ENCODE measurements at places on chromosomes 2 and 18.

- no peak for DNase-seq
Measured at GRCh38 chr2:18749912-18750526, 160.7 kb upstream of the NT5C1B start.

DNA sequence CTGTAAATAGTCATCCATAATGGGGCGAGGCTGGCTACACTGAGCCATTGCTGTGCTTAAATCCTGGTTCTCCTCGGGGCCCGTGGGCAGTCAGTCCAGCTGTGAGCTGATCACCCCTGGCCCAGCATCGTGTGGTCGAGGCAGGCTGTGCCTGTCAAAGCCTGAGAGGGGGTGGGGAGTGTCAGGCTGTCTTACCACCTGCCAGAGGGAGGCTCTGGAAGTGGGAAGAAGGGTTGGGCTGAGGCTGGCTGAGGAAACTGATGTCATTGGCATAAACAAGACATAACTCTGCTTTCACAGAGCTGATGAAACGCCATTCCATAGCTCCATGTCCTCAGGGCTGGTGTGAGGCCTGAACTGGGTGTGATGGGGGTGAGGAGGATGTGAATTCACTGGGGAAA, 49.7 kb downstream of the KLHL29 start:
- no peak for DNase-seq

DNA sequence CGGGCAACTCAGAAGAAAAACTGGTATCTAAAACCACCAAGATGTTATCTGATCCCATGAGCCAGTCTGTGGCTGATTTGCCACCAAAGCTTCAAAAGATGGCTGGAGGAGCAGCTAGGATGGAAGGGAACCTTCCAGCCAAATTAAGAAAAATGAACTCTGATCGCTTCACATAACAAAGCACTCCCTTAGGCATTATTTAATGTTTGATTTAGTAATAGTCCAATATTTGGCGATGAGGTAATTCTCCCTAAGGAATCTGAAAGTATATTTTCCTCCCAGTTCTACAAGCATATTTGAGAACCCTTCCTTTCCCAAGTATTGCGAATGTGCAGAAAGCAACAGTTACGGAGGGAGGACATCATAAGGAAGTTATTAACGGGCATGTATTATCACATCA, 156.6 kb downstream of the KCNJ3 start:
- no peak for DNase-seq

DNA sequence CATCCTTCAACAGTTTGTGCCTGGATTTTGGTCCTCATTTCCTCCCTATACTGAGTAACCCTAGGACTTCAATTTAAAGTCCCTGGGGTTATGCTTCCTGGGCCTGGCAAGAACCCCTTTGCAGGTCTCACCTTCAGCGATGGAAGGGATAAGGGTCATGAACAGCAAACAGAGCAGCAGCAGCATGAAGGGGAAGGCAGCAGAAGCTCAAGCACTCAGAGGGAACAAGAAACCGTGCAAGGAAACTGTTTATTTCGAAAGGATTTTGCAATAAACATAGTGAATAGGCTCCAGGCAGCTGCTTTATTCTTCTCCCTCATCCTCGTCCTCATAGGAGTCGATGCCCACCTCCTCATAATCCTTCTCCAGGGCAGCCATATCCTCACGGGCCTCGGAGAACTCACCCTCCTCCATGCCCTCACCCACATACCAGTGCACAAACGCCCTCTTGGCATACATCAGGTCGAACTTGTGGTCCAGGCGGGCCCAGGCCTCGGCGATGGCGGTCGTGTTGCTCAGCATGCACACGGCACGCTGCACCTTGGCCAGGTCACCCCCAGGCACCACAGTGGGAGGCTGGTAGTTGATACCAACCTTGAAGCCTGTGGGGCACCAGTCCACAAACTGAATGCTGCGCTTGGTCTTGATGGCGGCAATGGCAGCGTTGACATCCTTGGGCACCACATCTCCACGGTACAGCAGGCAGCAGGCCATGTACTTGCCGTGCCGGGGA, 2.8 kb upstream of the TUBA4B start:
- no peak for DNase-seq

- DNase-seq = no peak
Measured at GRCh38 chr18:23506393-23506792, 3.1 kb downstream of the RMC1 start.

DNA sequence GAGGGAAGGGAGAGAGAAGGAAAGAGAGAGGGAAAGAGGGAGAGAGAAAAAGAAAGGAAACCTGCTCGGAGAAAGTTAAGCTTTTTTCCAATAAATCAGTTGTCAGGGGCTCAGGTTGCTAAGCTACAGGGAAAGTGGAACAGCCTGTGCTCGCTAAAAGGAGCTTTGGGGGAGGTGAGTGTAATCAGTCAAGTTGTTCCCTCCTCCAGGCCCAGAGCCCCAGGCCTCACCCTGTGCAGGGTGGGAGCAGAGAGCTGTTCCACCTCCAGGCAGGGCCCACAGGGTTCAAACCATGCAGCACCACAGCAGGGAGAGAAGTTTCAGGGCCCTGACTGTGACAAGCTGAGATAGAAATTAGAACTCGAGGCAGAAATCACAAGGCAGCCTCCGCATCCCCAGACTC, 56.4 kb upstream of the PPP1CB start:
- DNase-seq = no peak

GRCh38 chr2:122634920-122635319, 879.5 kb downstream of the TSN start:
- DNase-seq = no peak

- DNase-seq = no peak
Measured at GRCh38 chr2:74205596-74205995, 7.2 kb downstream of the MTHFD2 start.

DNA sequence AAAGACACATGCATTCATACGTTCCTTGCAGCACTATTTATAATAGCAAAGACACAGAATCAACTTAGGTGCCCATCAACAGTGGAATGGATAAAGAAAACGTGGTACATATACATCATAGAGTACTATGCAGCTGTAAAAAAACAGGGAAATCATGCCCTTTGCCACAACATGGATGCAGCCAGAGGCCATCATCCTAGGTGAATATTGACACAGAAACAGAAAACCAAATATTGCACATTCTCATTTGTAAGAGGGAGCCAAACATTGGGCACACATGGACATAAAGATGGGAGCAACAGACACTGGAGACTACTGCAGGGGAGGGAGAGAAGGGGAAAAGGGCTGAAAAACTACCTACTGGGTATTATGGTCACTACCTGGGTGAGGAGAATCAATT, 73.5 kb downstream of the SESTD1 start:
- no peak for DNase-seq

DNA sequence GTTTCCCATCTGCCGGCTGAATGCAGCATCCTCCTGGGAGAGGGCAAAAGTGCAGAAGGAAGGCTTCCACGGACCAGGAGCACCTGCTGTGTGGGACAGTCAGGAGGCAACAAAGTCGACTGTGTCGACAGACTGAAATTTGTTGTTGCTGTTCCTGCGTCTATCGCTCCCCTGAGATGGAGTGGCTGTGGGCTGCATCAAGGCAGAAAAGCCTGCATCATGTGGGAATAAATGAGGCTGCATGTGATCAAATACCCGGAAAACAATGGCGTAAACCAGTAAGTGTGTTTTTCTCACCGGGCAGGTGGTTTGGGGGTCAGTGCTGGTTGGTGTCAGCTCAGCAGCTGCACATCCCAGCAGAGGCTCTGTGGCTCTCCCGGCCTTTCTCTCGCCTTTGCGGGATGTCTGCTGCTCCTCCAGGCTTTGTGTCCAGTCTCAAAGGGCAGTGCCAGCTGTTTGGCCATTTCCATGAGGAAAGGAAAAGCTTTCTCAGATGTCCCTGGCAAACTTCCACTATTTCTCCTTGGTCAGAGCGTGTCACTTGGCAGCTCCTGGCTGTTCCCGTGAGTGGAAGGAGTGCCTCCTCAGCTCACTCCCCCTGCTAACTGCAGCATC, 262.4 kb downstream of the NDUFA10 start:
- DNase-seq = no peak

DNA sequence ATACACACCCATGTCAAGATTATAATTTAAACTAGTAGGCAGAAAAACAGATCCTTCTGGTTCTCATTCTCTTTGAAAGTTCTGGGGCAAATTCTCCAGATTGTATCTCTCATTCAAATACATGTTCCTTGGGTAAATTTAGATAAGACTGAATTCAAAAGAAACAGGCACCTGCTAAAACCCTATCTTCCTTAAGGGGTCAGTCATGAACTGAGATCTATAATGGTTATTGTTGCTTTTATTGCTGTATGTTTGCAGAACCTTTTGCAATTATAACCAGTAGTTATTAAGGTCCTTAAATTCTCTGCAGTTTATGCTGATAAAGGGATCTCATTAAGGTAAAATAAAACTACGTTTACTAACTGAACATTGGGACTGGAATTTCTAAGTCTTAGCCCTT, 83.5 kb downstream of the MYO5B start:
- no peak for DNase-seq

- peak; percentile 98 for DNase-seq
Measured at GRCh38 chr2:182324665-182325064, 102.2 kb downstream of the PDE1A start.

DNA sequence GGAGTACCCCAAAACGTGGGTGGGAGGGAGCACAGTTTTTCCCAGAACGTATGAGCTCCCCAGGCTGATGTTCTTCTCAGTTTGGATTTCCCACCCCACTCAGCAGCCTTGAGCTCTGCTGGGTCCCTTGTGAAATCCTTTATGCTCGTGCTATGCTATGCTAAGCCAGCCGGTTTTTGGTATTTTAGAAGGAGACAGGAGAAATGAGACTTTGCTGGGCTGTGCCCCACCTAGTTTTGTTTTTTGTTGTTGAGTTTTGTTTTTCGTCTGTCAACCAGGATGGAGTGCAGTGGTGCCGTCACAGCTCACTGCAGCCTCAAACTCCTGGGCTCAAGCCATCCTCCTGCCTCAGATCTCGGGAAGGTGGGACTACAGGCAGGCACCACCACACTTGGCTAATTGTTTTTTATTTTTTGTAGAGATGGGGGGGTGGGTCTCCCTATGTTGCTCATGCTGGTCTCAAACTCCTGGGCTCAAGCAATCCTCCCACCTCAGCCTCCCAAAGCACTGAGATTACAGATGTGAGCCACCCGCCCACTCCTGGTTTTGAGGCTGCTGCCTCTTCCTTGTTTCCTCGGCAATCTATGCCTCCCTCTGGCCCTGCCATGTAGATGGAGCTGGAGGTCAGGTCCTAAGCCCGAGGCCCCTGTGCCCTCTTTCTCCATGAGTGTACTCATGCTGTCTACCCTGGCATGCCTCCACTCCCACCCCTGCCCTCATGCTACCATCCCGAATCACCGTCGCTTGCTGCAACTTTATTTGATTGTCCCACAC, 17.5 kb upstream of the MGAT4A start:
- DNase-seq = no peak

GRCh38 chr18:56283316-56283715, 355.1 kb downstream of the TXNL1 start:
- no peak for DNase-seq

GRCh38 chr2:11746807-11747459, 501 bp downstream of the LPIN1 start:
- DNase-seq = no peak

- no peak for DNase-seq
Measured at GRCh38 chr2:74496997-74497776, 2.2 kb downstream of the LBX2 start.

GRCh38 chr18:11925800-11926481, 17.8 kb upstream of the MPPE1 start:
- DNase-seq = no peak

- no peak for DNase-seq
Measured at GRCh38 chr18:76932026-76932819, 109.9 kb downstream of the ZNF236 start.

GRCh38 chr2:189783451-189783926, 650 bp downstream of the ORMDL1 start:
- no peak for DNase-seq

GRCh38 chr18:27143580-27144287, 41.4 kb downstream of the CHST9 start:
- DNase-seq = no peak

GRCh38 chr2:107694667-107695066, 132.0 kb upstream of the RGPD4 start:
- DNase-seq = no peak

GRCh38 chr18:8046441-8046840, 479.3 kb downstream of the PTPRM start:
- no peak for DNase-seq

DNA sequence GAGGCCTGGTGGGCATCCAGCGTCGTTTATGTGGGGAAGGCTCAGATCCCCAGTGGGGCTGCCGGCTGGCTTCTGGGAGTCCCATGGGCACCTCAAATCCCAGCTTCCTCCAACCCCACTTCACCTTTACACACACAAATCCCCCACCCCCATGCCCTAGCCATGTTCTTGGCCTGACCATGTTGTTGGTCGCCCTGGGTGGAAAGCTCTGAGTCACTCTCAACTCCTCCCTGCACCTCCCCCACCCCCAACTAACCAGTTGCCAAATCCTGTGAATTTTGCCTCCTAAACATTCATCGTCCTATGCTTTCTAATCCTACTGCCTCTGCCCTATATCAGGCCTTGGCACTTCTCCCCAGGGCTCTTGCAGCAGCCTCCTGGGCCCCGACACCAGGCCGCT, 6.4 kb downstream of the TNS1 start:
- DNase-seq = no peak

DNA sequence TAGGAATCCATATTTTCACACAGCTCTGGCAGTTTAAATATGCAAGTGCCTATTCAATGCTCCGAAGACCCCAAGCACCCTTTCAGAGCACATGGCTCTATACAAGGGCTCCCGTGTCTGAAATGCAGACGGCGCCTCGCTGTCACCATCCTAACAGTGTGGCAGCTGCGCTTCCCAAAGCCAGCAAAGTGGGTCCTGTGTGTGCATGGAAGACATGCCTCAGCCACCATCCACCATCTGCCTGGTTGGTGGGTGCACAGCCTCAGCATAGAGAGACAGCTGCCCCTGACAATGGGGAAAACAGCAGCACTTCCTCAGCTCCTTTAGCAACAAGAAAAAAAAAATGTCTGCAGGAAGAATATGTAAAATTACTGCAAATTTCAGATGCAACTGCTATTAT, 218.1 kb downstream of the SP3 start:
- DNase-seq = no peak

Measured in kidney epithelial cell (primary cell).